ENCODE measurements at places on chromosomes 7 and 10.

DNA sequence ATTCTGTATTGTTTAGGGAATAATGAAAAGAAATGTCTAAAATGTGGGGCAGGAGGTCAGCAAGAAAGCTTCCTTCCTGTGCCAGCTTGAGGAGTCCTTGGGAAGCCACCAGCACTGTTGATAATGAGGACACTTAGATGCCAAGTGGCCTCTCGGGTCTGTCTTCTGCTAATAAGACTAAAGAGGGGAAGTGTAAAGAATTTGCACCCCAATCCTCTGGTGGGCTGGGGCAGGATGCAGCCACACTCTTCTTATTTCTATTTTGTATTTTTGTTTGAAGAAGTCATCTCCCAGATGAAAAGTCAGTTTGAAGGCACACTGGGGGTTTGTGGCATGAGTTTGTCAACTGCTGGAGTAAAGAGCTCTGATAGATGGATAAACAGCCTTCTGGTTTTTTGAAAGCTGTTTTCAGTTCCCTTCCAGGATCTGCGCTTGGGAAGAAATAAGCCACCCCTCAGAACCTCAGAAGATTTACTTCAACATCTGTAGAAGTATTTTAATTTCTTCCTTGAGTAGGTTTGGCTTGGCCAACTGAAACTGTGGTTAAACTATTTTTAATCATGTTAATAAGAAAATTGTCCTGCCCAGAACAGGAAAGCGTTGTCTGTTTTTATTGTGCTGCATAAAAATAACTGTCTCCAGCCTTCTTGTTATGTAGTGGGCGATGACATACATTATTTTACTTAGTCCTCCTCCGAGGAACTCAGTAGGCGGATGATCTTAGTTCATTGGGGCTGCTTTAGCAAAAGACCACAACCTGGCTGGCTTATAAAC lies 128.8 kb upstream of the GPR26 start:
- no peak for DNase-seq

DNA sequence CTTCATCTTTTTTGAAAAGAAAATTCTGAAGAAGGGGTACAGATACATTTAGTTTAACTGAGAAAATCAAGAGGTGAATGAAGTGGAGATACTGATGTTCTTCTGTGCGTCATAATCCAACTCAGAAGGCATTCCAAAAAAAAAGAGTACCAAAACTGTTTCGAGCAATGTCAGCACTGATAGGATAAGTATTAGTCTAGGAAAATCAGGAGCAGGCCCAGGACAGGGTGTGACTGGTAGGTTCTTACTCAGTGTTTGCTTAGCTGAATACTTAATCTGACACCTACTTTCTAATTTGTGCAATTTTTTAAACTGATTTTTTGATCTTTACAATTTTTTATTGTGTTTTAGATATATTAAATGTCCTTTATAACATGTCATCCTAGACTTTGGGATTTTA lies 4.3 kb downstream of the BZW2 start:
- no peak for DNase-seq

DNA sequence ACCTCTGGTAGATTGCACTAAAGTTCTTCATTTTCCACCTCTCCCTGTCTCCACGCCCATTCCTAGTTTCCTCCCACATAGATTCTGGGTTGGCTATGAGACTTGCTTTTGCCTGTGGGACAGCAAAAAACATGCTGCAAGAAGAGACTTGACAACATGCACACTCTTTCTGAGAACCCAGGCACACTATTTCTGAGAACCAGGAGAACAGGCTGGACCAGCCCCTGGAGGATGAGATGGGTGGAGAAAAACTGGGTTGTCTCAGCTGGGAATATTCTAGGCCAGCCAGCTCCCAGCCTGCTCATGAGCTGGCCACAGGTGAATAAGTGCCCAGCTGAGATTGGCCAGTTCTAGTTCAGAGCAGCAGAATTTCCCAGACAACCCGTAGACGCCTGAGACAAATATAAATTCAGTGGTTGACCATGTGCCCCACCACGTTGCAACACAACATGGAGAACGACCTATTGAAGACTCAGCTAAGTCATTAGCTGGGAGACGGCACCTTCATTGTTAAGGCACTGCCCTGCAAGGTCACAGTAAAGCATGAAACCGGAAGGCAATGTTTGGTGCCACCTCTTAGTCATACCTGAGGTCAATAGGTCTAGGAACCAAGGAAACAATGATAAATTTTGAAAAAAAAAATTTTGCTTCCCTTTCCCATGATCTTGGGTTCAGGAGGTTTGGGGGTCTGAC lies 92.7 kb upstream of the AKR1E2 start:
- DNase-seq, result no peak

DNA sequence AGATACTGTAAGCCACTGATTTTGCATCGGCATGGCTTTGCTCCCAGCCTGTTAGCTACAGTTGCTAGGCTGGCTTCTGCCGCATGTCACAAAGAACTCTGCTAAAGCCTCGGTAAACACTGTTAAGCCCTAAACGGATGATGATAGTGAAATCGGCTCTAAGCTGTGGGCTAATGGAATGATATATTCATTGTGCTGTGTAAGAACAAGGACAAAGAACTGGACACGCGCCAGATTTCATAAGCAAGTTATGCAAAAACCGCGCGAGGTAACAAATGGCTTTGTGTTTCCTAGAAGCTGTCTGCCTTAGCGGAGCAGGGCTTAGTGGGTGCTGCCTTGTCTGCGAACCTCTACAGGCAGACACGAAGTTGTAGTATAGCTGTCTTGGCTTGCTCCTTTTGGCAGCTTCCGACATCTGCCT lies 331.3 kb upstream of the COBL start:
- DNase-seq, result no peak

- DNase-seq, result no peak
Observed at GRCh38 chr7:159108941-159109652, 35.6 kb downstream of the VIPR2 start.

DNA sequence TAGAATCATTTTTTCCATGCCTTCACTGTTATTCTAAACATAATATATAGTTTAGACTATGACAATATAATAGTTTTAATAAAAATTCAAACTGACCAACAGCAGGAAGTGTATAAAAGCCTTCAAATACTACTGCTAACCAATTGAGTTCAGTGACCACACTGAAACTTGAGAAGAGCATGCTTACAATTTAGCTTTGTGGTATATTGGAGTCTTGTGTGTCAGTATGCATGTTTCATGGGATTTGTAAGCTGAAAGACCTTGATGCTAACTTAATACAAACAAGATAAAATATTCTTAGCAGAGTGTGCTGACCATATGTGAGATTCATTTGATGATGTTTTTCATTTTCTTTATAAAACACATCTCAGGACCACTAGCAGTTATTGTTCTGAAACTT lies 395.5 kb downstream of the SUGCT start:
- no peak for DNase-seq

DNA sequence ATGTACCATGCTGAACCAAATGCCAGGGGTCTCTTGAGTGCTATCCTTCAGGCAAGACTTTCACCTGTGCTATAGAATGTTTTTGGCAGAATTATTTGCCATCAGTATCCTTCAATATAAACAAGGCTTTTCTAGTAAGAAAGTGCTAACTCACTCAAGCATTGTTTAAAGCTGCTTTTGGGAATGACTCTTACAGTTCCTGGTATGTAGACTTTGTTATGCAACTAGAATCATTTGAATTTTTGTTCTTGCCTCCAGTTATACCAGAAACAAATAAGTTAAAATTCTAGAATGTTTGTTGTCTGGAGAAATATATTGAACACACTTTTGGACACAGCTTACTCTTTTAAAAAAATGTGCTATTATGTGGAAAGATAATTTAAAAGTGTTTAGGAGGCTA lies 39.5 kb upstream of the RTKN2 start:
- no peak for DNase-seq

- no peak for DNase-seq
Observed at GRCh38 chr7:121689749-121690148, 183.2 kb upstream of the PTPRZ1 start.

DNA sequence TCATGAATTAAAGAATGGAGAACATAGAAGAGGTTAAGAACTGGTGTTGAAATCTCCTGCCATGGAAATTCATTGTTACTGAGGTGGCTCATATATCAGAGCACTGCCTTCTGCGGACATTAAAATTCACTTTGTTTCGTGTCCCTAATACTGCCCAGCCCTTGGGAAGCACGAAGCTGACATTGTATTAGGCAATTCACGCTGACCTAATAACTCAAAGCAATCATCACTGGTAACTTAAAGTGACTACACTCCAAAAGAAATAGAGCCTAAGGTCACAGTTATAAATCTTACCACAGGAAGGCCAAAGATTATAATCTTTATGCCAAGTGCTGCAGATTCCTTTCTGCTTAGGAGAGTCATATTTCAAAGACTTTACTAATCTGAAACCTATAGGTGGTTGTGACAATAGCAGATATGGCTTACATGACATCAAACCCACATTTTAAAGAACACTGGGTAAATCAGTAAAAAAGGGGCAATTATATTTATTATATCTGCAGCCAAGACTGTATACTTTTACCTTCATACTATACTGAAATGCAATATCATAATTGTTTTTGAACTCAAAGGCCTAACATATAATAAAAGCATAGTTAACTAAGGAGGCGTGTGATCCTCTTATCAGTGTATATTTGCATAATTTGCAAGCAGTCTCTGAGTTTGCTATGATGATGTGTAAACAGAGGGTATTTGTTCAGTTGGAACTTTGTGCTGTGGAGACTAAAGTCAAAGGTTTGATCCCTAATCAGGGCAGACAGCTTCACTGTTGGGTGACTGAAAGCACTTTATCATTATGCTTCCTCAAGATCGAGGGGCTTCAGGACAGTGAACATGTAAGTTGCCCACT lies 51.9 kb upstream of the CAPZA2 start:
- no peak for DNase-seq
